ENCODE measurements at places on chromosomes 11 and 22.
A peak's percentile ranks its signal among the peaks of the same experiment; 100 is the strongest.

GRCh38 chr11:126607776-126608541, 252.5 kb downstream of the ST3GAL4 start:
- no peak for DNase-seq

DNA sequence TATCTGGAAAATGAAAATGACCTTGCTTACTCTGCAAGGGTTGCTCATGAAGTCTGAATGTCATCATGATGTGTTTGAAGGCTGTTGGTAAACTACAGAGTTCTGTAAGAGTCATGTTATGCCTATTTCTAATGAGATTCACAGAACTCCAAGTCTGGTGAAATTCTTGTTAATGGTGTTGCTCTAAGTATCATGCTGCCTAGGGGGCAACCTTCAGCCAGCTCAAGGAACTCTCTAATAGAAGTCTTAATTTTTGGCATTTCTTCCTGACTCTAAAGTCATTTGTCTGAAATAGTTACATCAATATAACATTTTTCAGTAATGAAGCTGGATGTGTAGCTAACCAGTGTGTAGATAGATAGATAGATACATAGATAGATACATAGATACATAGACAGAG, 302.8 kb downstream of the FAT3 start:
- no peak for DNase-seq

DNA sequence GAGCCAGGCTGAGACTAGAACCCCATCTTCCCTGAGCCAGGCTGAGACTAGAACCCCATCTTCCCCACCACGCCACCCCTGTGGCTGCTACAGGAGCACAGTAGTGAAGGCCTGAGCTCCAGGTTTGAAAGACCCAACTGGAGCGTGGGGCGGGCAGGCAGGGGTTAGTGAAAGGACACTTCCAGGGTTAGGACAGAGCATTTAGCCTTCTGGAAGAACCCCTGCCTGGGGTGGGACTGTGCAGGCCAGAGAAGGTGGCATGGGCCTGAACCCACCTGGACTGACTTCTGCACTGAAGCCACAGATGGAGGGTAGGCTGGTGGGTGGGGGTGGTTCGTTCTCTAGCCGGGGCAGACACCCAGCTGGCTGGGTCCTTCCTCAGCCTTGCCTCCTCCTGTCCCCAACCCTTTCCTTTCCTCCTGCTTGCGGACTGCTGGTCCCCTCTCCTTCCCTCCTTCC, 24.1 kb downstream of the SUN2 start:
- no peak for DNase-seq

DNA sequence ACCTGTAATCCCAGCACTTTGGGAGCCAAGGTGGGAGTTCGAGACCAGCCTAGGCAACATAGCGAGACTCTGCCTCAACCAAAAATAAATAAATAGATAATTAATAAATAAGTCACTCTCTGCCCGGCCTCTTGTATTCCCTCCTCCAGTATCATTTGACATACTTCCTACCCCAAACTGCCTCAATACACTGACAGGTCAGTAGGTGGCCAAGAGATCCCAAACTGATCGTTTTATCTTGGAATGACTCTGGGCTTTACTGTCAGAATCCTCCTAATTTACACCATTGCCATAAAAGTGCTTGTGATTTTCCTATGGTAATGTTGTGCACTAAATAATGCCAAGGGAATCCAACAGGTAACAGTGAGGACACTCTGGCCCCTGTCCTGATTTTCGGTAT, 94.2 kb downstream of the PDHX start:
- no peak for DNase-seq

DNA sequence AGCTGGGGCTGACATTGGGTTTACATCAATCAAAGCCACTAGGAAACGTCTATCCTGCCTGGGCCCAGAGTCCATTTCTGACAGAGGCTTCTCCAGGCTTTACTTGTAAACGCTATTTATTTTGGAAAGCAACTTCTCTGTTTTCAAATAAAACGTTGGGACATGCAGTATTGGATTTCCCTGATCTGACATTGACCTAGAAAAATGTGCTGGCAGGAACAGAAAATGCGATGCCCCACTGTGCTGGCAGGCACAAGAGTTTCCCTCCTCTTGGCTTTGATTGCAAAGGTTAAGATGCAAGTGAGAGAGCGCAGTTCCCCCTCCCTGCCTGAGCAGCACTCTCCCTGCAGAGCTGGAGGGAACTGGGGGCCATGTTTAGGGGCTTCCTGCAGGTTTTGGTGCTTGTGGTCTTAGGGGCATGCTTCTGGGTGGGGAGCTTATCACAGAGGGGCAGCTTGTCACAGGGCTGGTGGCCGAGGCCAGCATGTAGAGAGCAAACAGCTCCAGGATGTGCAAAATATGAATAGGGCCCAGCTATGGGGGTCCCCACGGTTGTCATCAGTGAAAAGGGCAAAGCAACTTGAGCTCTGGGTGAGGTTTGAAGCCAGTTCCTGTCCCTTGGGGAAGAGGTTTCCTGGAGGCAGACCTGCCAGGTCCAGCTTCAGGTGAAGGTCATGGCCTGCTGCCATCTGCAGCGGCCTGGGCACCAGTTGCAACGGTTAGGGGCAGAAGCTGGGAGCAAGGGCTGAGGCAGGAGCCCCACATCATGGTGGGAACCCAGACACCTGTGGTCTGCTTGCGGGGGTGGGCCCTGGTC, 42.3 kb upstream of the DKK3 start:
- no peak for DNase-seq

GRCh38 chr11:8093931-8094575, 13.0 kb downstream of the TUB start:
- no peak for DNase-seq

DNA sequence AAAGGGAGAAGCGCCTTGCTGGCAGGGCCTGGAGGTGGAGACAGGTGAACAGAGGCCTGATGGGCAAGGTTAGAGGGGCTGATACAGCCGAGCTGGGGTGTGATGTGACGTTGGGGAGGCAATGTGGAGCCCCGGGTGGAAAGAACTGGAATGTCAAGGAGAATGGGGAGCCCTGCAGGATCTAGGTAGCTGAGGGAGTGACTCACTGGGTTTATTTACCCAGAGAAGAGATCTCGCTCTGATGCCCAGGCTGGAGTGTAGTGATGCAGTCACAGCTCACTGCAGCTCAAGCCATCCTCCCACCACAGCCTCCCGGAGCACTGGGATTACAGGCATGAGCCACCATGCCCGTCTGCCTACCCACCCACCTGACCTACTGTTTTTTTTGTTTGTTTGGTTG, 1.9 kb upstream of the CYB5R3 start:
- DNase-seq, result no peak

DNA sequence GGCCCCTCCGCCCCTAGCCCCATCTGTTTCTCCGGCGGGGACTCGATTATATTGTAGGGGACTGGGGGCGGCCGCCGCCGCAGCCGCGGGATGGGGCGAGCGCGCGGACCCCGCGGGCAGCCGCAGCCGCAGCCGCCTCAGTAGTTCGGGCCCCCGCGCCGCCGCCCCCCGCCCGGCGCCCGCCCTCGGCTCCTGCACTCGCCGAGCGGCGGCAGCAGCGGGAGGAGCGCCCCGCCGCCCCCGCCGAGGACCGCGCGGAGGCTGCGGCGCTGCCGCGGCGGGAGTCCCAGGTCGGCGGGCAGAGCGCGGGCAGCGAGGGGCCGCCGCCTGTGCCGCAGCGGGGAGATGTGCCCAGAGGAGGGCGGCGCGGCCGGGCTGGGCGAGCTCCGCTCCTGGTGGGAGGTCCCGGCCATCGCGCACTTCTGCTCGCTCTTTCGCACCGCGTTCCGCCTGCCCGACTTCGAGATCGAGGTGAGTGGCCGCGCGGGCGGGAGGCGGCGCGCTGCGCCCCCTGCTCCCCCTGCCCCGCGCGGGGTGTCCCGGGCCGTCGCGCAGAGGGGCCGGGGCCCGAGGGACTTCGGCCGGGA, at the start of gene CECR2:
Gene CECR2, plus strand, starts transcription at position 22 of the 587 bp plus-strand sequence. Its CDS starts 324 bp downstream, at position 346.
- no peak for DNase-seq

DNA sequence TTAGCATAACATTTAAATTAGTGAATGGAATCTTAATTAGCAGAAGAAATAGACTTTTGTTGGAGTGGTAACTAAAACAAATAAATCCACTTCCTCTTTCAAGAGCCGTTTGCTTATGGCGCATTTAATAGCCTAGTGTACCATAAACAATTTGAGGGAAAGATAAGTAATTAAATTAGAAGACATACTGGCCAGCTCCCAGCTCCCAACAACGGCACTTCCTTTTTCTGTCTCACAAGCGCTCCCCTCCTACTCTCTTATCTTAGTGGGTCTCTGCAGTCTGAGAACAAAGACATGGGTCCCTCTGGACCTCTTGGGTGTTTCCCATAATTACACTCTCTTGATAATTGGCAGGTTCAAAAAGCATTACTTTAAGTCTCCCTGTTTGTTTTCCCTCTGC, 146.0 kb downstream of the OPCML start:
- no peak for DNase-seq

DNA sequence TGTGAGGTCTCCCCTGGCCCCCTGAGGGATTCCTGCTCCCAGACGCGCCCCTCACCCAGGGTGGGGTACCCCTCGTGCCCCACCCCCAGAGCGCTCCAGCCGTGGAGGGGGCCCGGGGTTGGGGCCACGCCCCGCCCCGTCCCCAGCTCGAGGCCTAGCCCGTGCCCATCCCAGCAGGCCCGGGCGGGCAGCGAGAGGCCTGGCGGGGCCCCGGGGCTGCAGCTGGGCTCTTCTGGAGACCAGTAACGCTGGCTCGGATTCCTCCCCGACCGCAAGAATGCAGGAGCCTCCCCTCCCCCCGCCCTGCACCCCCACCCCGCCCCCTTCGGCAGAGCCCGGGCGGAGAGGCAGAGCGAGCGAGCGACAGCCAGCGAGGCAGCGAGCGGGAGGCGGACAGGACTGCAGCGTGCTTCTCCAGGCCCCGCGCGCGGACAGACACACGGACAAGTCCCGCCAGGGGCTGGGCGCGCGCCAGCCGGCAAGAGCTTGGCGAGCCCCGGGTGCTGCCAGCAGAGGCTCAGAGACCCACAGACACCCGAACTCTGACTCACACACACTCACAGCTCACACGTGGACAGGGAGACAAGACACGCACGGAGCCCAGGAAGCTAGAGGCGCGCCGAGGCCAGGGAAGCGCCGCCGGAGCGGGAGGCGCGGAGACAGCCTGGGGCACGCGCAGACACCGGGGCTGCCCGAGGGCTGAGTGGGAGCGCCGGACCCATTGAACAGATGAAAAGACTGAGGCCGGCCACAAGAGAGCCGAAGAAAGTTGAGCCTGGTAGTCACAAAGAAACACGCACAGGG, 15.2 kb downstream of the BCL9L start:
- no peak for DNase-seq

DNA sequence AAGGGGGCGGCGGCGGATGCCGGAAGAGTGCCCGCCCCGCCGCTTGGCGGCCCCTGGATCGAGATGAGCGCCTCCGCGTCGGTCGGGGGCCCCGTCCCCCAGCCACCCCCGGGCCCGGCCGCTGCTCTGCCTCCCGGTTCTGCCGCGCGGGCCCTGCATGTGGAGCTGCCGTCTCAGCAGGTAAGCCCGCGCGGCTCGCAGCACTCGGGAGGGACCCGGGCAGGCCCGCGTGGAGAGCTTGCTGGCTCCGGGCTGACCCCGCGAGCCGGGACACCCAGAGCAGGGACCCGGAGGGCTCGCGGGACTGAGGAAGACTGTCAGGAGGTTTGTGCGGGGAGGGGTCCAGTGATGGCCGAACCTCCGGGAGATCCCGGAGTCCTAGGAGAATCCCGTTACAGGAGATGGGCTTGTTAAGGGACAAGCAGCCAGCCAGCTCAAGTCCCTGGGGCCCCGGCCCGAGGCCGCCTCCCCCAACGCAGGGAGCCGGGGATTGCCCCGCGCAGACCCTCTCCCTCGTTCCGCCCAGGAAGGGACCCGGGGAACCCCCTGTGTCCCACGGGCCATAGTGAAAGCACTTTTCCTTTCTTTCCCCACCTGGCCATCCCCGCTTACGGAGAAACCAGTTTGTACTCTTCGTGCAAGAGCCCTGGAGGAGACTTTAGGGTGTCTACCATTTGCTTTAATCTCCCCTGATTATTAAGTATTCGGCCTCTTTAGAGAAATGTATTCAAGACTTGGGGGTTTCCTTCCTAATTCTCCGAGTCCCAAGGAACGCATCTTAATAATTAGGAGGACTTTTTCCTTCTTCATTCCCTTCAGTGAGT, 547 bp downstream of the UVRAG start:
- no peak for DNase-seq

GRCh38 chr22:50010676-50011446, 1.7 kb downstream of the IL17REL start:
- no peak for DNase-seq

DNA sequence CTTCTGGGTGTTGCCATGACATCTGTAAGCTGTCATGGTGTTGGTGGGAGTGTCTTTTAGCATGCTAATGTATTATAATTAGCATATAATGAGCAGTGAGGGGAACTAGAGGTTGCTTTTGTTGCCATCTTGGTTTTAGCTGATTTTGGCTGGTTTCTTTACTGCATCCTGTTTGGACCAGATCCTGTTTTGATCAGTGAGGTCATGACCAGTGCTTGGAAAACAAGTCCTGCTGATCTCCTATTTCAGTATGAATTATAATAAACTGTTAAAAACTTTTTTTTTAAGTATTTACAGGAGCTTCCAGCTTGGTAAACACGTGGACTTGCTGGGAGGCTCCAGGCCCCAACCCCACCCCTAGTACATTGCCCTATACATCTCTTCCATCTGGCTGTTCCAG, 30.5 kb upstream of the P4HA3 start:
- DNase-seq, result no peak

- no peak for DNase-seq
Observed at GRCh38 chr11:75743711-75744563, 24.6 kb upstream of the DGAT2 start.

GRCh38 chr11:100849009-100849900, 162.2 kb downstream of the ARHGAP42 start:
- no peak for DNase-seq

GRCh38 chr22:24426851-24427499, 424 bp upstream of the ADORA2A start:
- DNase-seq, result no peak

- DNase-seq, result no peak
Observed at GRCh38 chr11:44082645-44083044, 12.8 kb upstream of the EXT2 start.

- DNase-seq, result no peak
Observed at GRCh38 chr11:83533166-83533565, 247.0 kb upstream of the CCDC90B start.

DNA sequence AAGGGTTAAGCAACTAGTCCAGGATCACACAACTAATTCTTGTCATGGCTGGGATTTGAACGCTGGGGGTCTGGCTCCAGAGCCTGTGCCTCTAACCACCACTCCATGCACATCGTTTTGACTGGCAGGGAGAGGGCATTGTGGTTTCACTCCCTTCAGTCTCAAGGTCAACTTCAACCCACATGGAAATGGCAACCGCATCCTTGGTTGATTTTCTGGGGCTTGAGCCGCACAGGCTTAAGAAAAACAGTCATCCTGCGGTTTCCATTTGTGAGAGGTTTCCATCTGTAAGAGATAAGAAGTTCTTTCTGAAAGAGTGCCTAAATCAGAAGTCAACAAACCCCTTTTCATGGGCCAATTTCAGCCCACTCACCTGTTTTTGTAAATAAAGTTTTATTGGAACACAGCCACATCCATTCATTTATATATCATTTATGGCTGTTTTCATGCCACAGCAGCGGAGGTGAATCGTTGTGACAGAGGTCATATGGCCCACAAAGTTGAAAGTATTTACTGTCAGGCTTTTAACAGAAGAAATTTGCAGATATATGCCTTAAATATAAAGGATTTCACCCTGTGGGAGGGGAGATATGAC, 65.7 kb downstream of the SGSM1 start:
- DNase-seq, result peak; percentile 21

Measured in GF-D8 (cell line).